ENCODE measurements at places on chromosomes 7 and 10. TPM values are rescaled to one million over a fixed set of nuclear protein-coding genes. Genes with fewer than 3 reads are reported as not detected.

The SMO gene
- polyA plus RNA-seq, result 2.8 TPM

The SCIN gene
- polyA plus RNA-seq, result 54.1 TPM

The CLRN3 gene
- polyA plus RNA-seq, result 56.2 TPM

The UBE2D1 gene
- 11.5 TPM for polyA plus RNA-seq

The OR2A42 gene
- polyA plus RNA-seq, result 0.06 TPM

The FEZF1 gene
- not detected for polyA plus RNA-seq

Data from sigmoid colon (tissue), 7 donors.